Trophoblast cell (in vitro differentiated cells and primary cell): ENCODE measurements at places on chromosomes 6 and 20.
A peak's percentile ranks its signal among the peaks of the same experiment; 100 is the strongest.

- DNase-seq = no peak
Measured at GRCh38 chr20:44448753-44449546, 26.7 kb upstream of the TTPAL start.

DNA sequence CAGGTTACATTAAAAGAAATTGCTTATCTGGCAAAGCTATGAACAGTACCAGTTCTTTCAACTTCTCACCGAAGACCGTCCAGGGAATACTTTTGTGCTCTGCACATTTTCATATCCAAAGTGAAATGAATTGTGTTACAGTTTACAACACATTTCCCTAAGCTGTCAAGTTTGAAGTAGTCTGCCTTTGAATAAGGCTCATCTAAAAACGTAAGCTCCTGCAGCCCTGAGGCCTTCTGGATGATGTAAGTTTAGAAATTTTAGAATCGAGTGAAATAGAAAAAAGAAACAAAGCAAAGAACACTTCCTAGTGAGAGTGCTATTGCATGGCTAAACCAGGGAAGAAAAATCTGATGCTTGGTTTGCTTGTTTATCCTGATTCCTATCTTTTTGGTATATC is 653.8 kb downstream of the MMUT start:
- no peak for DNase-seq

- DNase-seq = peak; percentile 11
Measured at GRCh38 chr6:32176476-32177182, 745 bp upstream of the AGPAT1 start.

DNA sequence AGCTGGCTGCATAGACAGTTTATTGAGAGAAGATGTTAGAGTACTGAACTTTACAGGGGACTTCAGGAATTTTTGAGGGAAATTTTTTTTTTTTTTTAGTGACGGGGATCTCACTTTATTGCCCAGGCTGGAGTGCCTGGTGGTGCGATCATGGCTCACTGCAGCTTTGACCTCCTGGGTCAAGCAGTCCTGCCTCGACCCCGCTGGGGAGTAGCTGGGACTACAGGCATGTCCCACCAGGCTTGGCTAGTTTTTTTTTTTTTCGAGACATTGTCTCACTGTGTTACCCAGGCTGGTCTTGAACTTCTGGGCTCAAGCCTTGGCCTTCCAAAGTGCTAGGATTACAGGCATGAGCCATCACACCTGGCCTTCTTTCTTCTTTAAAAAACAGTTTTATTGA is 10.8 kb upstream of the EFCAB8 start:
- DNase-seq = no peak

GRCh38 chr20:63314015-63314471 is 21.1 kb downstream of the COL20A1 start:
- DNase-seq = no peak

DNA sequence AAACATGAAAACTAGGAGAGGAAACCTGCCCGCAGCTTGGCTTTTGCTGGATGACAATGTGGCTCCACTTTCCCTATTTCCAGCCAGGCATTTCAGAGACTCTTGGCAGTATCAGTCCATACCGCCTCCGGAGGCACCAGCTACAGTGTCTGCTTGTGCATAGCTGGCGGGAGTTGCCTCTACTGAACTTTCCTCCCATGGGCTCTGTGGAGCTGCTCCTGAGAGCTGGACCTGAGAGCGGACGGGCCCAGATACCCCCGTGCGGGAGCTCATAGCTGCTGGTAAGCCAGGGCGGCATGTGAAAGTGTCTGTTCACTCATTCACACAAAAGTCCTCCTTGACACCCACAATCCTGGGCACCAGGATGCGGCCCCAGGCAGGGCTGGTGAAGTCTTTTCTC is 130.3 kb upstream of the PMEPA1 start:
- DNase-seq = no peak

- DNase-seq = no peak
Measured at GRCh38 chr20:46343975-46344357, 35.7 kb upstream of the CDH22 start.

- DNase-seq = no peak
Measured at GRCh38 chr20:62725596-62726268, 17.1 kb downstream of the NTSR1 start.

GRCh38 chr6:14804785-14805210 is 441.1 kb upstream of the JARID2 start:
- no peak for DNase-seq

- DNase-seq = peak; percentile 95
Measured at GRCh38 chr6:85479208-85479607, 29.3 kb downstream of the NT5E start.

GRCh38 chr6:53544470-53545308 is at the start of gene GCLC:
GCLC (minus strand) TSS chr6:53545101; CDS start chr6:53544645, 456 bp downstream.
- DNase-seq = peak; percentile 92

GRCh38 chr6:158955255-158955654 is 44.7 kb downstream of the RSPH3 start:
- DNase-seq = no peak

GRCh38 chr20:15185322-15185721 is 847.9 kb upstream of the FLRT3 start:
- DNase-seq = no peak

DNA sequence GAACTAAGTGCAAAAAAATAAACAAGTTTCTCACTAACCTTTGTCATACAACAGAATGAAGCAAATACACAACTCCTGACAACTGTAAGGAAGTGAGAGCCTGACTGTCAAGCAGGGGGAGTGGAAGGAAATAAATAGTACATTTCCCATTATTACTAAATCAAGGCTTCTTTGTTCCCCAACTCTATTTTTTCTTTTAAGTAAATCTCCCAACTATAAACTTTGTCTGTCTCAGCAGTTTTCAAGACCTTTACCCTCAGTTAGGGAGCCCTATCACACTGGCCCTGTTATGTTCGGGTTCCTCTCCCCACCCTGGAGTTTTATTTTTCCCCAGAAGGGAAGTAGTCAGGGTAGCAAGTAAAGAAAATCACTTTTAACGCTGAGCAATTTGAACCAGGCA is 24.1 kb upstream of the IPCEF1 start:
- DNase-seq = no peak

DNA sequence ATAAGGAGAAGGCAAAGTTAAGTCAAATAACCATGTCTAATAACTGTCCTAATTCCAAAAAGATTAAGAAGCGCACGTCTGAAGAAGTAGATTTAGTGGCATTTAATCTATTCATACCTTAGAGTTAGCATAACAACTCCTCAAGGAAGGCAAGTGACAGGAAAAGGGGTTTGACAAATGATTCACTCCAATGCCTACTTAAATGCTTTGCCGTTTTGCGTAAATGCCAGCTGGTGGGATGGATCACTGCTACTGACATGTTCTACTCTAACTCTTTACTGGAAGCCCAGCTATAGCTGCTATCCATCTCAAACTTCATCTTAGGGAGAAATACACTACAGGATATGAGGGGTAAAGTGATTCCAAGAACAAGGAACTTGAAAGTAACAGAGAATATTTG is 347.3 kb upstream of the RUNX2 start:
- DNase-seq = no peak

- peak; percentile 65 for DNase-seq
Measured at GRCh38 chr6:16319813-16320532, 81.6 kb downstream of the GMPR start.

DNA sequence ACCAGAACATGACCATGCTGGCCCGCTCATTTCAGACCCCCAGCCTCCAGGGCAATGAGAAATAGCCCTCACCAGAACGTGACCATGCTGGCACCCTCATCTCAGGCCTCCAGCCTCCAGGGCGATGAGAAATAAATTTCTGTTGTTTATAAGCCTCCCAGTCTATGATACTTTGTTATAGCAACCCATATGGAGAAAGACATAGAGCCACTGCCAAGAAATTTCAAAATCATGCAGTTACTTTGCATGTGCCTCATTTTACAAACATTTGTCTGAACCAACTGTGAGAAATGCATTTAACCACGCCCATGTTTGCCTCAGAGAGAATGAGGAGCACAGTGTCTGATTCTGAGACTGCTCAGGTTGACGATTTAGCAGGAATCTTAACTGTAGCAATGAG is 15.5 kb downstream of the CYP39A1 start:
- peak; percentile 96 for DNase-seq

- DNase-seq = no peak
Measured at GRCh38 chr6:53313784-53314400, 34.9 kb downstream of the ELOVL5 start.

DNA sequence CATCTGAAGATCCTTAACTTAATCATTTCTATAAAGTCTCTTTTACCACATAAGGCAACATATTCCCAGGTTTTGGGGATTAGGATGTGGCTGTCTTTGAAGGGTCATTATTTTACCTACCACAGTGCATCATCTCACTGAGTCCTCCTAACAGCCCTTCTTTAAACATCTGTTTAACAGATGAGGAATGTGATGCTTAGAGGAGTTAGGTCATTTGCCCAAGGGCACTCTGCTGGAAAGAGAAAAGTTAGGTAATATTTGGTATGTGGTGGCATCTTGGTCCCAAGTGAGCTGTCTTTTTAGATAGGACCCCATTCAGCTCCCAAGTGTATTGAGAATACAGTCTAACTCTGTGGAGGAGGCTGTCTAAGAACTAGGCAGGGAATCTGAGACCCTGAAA is 11.0 kb downstream of the MMP24 start:
- peak; percentile 27 for DNase-seq

DNA sequence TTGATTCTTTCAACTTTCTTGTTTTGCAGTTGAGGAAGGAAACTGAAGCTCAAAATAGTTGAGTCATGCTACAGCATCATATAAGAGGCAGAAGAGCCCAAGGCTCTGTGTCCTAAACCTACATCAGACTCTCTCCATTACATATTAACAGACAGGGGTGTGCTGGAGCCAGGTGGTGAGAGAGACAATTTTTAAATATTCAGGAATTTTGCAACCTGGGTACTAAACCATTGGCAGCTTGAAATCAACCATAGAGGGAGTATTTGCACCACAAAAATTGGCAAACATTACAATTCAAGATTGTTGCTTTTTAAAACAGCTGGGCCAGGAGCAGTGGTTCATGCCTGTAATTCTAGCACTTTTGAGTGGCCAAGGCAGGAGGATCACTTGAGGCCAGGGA is 65.8 kb upstream of the SOX4 start:
- no peak for DNase-seq

GRCh38 chr20:10853176-10853575 is 179.4 kb upstream of the JAG1 start:
- DNase-seq = no peak

- peak; percentile 73 for DNase-seq
Measured at GRCh38 chr6:44593539-44593944, 206.0 kb downstream of the CDC5L start.

- DNase-seq = no peak
Measured at GRCh38 chr20:45407067-45407745, 883 bp upstream of the DBNDD2 start.

GRCh38 chr6:5536644-5537043 is 275.3 kb downstream of the FARS2 start:
- DNase-seq = peak; percentile 52

- no peak for DNase-seq
Measured at GRCh38 chr6:99185525-99185924, 163.9 kb downstream of the FAXC start.

DNA sequence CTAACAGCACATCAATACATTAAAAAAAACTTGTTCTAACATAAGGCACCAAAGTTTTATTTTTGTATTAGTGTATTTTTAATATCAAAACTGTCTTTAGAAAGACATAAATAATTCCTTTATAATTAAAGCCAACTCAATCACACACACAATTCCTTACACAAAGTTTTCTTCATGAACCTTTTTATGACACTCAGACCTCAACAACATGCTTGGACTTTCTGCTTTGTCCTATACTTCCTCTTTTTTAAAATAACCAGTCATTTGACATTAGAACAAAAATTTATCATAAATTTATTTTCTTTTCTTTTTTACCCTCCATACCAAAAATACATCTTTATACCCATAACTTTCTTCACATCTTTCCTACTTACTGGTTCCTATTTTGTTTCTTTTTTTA is 292.0 kb upstream of the ARID1B start:
- no peak for DNase-seq

DNA sequence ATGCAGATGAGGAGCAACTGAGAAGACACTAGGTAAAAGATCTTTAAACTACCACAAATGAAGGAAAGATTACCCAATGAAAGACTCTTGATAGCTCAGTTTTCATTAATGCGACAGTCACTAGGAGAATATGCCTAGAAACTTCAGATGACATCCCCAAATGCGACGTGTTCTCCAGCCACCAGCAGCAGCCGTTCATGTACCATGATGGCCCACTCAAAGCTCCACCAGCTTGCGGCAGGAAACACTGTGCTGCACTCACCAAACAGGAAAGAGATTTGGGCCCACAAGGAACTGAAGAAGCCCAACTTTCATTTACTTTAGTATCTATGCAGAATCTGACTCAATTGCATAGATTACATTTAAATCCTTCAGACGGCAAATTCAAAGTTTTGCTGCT is 7.5 kb downstream of the DIDO1 start:
- DNase-seq = no peak

GRCh38 chr6:71015392-71015791 is 58.5 kb upstream of the B3GAT2 start:
- DNase-seq = no peak

- DNase-seq = no peak
Measured at GRCh38 chr6:3878048-3878666, 29.0 kb downstream of the FAM50B start.

GRCh38 chr20:36439040-36439730 is 102.1 kb upstream of the MYL9 start:
- peak; percentile 48 for DNase-seq

DNA sequence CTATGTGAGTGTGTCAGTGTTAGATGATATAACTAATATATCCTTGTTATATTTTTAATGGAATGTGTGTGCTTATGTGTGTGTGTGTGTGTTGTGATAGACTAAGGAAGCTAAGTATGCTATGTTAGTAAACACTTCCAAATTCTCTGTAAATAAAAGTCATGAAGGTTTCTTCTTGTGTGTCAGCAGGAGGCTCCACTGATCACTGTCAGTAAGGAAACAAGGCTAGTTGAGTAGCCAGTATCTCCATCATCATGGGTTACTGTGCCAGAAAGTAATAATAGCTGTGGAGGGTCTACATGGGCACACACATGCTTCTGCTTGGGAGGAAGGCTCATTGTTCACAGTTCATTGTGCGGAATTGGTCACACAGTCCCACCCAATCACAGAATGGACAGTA is 302.8 kb upstream of the RNF217 start:
- no peak for DNase-seq

GRCh38 chr6:107539849-107540464 is 50.0 kb downstream of the SOBP start:
- DNase-seq = no peak

DNA sequence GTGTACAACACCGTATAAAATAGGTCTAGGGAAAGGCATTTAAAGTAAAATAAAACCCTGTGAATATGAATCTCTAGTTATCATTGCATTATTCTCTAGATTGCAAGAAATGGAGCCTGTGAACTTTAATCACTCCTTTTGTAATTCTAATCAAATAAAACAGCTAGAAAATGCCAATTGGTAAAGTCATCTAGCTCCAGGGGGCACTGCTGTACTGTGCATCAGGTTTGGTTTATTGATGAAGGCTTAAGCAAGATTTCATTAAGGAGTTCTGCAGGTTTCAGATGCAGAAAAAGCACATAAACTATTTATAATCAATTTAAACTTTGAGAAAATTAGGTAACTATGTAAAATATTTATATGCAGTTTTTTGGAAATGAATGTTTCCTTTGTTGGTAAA is 645.0 kb downstream of the PHF3 start:
- no peak for DNase-seq
